NCI-H1048 (cell line): ENCODE measurements at places on chromosomes 5 and 9.

DNA sequence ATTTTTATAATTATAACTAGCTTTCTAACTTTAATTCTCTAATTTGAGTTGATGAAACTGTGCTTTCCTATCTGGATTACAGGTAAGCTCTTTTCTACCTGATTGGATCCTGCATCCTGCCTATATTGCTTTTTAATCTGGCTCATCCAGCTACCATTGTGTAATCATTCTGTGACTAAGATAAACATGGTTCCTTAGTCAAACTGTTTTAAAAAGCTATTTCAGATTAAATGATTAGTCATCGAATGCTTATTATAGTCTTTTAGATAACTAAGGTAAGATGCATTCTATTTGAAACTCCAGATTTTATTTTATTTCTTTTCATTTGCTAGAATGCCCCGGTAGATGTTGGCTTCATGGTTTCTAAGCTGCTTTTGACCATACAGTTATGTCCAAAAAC, 50.7 kb downstream of the ICE1 start:
- DNase-seq = no peak

DNA sequence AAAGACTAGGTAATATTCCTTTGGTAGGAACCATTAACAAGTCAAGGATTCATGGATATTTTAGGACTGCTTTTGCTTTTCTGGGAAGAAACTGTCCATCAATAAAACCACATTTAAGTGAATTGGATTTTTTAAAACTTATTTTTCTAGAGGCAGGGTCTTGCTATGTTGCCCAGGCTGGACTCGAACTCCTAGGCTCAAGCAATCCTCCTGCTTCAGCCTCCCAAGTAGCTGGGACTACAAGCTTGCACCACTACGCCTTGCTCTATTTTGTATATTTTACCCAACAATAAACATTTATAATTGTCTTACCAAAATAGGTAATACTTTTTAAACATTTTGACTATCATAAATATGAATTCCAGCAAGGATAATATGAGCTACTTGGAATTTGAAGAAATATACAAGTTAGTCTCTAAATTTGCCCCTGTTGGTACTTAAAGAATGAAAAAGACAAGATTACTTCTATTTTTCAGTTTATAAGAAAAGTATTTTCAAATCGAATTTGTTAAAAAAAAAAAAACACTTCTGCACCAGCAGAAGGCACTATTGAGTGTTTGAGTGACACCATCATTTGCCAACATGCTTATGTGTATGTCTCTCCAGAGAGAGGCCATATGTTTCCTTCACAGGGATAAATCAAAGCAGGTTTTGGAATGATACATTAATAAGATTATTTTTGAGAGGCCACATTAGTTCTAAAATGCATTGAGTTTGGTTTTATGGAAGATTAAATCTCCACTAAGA, 60.0 kb upstream of the CARTPT start:
- DNase-seq = no peak

GRCh38 chr5:177023303-177023664, 788 bp downstream of the ZNF346 start:
- DNase-seq = no peak

DNA sequence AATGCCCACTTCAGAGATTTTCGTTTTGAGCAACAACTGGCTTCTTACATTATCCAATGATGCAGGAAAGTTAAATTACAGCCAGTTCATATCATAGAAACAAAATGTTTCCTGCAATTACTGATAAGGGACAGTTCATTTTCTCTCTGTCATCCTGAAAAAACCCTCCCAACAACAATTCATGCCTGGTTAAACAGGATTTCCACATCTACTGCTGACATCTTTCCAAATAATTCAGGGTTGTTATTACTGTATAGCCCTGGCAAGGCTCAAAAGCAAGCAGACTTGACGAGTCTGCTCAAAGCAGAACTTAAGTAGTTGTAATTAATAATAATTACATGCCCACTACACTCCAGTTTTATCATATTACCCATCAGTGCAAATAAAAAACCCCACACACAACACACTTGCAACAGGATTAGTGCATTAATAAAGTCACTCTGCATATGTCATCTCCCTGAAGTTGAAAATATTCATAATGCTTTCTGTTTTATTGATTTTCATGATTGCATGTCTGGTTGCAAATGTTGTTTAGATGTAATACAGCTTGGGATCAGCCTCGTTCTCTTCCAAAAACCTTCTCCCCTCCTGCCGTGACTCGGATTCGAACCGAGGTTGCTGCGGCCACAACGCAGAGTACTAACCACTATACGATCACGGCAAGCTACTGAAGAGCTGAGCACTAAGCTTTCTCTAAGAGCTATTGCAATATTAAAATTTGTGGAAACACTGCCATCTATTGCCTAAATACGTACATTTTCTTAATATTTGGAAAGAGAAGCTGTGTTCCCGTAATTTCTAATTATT, 119.6 kb upstream of the NFIB start:
- DNase-seq = no peak

- peak; percentile 32 for DNase-seq
Measured at GRCh38 chr5:138032572-138033385, at the start of gene FAM13B. Gene FAM13B (minus strand): TSS chr5:138033079. CDS start chr5:138019111, 13,968 bp downstream.

DNA sequence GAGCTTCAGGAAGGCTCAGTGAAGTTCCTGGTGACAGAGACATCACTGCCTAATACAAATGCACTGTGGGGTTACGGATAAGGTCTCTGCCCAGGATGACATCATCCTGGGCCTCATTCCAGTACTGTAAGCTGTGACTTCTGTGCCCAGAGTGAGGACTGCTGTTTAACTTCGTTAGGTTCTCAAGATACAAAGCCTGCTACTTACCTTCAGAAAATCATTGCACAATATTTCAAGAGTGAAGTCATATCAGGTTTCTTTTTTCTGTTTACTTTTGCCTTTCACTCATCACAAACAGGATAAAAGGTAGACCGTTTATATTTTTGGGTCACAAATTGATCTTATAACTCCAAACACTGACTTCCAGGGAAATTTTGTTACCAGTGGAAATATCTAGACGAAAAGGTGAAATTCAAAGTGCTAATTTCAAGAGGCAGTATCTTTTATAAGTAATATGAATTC, 241.2 kb downstream of the PIK3R1 start:
- DNase-seq = no peak
